ENCODE measurements at places on chromosomes 12 and 14. TPM values are rescaled to one million over a fixed set of nuclear protein-coding genes. Genes with fewer than 3 reads are reported as not detected.

MYO1H gene
- not detected for total RNA-seq

GDF3 gene
- total RNA-seq, result not detected

CSRP2 gene
- total RNA-seq, result 26.2 TPM

THAP2 gene
- 2.3 TPM for total RNA-seq

POTEG gene
- total RNA-seq, result not detected

CBX5 gene
- 57.4 TPM for total RNA-seq

NDUFB1 gene
- total RNA-seq, result 113 TPM

ULK1 gene
- 13.3 TPM for total RNA-seq

MIP gene
- total RNA-seq, result 0.32 TPM

GSC gene
- not detected for total RNA-seq

RNASE3 gene
- not detected for total RNA-seq

OTX2 gene
- total RNA-seq, result not detected

PSMB11 gene
- not detected for total RNA-seq

CISTR gene
- not detected for total RNA-seq

OR4Q3 gene
- not detected for total RNA-seq

SLC10A1 gene
- not detected for total RNA-seq

All from hair follicle dermal papilla cell (primary cell).